ENCODE measurements at places on chromosomes 3 and 15. TPM values are rescaled to one million over a fixed set of nuclear protein-coding genes. Genes with fewer than 3 reads are reported as not detected.
A peak's percentile ranks its signal among the peaks of the same experiment; 100 is the strongest.

DNA sequence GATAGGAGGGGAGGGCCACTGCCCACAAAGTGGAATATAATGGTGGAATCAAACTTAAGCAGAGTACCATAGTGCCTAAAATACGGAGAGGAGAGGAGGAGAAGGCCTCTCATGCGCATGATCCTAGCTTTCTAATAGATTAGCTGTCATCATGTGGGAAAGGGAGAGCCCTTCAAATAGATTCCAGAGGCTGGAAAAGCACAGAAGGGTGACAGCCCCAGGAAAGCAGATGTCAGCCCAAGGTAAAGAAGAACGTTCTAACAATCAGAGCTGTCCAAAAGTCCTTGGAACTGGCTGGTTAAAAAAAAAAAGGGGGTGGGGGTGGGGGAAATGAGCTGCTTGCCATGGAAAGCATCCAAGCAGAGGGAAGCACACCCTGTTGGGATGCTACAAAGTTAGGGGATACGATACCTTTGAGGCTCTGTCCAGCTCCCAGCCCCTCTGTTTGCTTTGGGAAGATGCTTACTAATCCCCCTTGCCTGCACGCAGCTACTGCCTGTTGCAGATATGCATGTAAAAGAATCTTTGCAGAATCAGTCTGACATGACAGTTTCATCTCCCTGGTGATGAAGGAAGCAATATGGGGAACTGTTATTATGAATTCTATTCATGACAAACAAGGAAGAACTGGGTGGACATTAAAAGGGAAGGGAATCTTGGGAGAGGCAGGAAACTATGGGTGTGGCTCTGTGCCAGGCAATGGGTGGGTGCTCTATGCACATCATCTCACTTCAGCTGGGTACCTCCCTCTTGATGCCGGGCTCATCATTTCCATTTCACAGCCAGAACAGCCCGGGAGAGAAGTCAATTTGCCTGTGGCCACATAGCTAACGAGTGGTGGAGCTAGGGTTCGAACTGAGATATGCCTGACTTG lies 10.1 kb upstream of the LMCD1 start:
- DNase-seq, result no peak

DNA sequence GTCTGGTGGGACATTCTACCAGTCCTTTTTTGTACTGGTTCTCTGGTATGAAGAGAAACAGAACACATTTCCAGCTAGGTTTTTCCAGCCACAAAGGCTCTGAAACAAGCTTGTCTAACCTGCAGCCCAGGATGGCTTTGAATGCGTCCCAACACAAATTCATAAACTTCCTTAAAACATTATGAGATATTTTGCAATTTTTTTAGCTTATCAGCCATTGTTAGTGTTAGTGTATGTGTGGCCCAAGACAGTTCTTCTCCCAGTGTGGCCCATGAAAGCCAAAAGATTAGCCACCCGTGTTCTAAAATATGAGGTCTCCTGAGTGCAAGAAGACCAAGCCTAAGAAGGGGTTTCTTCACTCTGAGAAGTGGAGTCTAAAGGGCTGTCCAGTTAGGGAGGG lies 18.4 kb upstream of the TIMP4 start:
- no peak for DNase-seq

DNA sequence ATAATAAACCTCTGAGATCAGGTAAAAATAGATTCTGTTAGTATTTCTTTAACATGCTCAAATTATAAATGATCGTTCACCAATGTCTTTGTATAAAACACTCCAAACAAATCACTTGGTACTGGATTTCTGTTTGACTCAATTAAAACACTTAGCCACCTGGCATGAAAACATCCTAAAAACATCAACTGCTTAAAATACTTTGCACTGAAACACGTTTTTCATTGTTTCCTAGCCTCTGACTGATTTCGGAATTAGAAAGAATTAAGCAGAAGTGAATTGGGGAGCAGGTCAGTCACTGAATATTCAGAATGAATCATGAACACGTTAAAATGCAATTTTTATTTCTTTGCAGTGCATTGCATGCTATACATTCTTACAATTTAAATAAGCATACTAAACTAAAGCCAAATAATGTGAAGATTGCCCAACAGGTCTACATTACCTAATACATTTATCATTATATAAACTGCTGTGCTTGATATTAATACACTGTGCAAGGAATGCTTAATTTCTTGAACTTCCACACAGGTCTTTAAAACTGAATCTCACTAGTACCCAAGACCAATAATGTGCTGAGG lies 1.6 kb downstream of the THRB start:
- no peak for DNase-seq

DNA sequence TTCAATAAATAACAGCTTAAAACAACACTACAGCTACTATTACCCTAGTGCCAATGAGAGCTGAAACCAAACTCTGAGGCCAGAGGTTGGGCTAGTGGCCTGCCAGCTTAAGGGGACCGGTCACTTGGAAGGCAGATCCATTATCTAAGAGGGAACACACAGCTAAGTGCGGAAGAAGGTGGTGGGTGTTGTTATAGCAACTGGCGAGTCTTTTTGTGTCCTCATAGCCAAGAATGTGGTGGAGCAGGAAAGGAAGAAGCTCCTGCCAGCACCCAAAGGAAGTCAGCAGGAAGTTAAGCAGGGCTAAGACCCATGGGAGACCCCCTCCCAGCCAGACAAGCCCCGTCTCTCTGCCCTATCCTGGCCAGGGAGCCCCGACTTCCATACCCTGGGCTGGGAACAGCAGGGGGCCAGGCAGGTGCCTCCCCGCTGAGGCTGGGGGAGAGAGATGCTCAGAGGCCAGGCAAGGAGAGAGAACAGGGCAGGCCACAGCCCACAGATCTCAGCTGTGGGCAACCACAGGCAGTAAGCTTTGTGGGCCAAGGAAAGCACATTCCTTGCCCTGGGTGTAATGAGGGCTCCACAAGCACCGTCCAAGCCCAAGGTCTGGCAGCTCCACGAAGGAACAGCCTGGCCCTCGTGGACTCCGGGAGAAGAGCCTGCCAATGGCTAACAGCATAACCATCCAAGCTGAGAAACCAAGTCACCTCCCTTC lies 34.0 kb upstream of the HRH1 start:
- DNase-seq, result no peak

GRCh38 chr3:59056706-59057105 lies 6.9 kb upstream of the CFAP20DC start:
- no peak for DNase-seq

DNA sequence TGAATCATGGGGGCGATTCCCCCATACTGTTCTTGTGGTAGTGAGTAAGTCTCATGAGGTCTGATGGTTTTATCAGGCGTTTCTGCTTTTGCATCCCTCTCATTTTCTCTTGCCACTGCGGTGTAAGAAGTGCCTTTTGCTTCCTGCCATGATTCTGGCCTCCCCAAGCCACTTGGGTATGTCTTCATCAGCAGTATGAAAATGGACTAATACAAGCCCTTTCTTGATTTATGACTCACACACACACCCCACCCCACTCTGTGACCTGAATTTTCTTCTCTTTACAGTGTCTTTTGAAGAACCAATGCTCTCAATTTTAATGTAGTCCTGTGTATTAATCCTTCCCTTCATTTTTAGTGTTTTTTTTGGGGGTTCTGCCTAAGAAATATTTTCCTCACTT lies 244.8 kb downstream of the PLCL2 start:
- DNase-seq, result no peak

- peak; percentile 90 for DNase-seq
Measured at GRCh38 chr15:68700455-68701123, 120.1 kb downstream of the ANP32A start.

DNA sequence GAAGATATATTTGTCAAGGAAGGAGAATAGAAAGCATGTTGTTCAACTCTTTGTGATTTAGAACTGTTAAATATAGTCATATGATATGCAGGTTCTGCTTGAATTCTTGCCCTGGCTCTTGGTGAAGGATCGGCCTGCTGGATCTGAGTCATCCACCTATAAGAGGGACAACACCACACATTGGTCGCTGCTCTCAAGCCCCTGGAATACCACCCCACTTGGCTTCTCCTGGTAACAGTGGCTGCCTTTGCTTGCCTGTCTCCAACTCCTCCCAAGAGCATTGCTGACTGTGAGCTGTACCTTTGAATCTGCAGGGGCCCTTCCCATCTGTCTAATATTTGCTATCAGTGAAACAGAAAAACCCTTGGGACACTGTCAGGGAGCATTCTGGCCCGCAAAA lies 78.9 kb upstream of the DGKG start:
- DNase-seq, result no peak

GRCh38 chr3:122668930-122669730 lies 11.5 kb upstream of the PARP14 start:
- DNase-seq, result no peak

- no peak for DNase-seq
Measured at GRCh38 chr15:36373550-36373949, 205.9 kb upstream of the CDIN1 start.

- DNase-seq, result no peak
Measured at GRCh38 chr3:117674321-117674720, 964.7 kb downstream of the TUSC7 start.

- DNase-seq, result no peak
Measured at GRCh38 chr3:169663951-169664820, 674 bp upstream of the MECOM start.

DNA sequence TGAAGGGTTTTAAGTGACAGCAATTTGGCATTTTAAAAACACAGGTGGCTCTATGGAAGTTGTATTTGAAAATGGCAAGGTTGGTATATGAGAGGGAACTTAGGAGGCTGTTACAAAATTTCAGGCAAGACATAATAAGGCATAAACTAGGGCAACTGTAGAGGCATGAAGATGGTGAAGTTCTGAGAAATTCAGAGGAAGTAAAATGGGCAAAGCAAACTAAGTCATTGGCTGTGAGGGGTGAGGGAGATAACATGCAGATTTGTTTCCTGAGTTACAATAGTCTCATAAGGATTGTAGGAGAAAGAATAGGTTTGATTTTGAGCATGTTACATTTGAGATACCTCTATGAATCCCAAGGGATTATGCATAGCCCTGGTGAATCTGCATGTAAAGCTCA lies 302.9 kb upstream of the ARHGEF26 start:
- DNase-seq, result no peak

- no peak for DNase-seq
Measured at GRCh38 chr15:59622289-59622688, 10.7 kb downstream of the GCNT3 start.

Gene C3orf20
- 0.32 TPM for total RNA-seq

Gene LMCD1
- total RNA-seq, result 57.6 TPM

Gene RSRC1
- 21.4 TPM for total RNA-seq

Gene SLC15A2
- 0.92 TPM for total RNA-seq

Gene KBTBD13
- total RNA-seq, result 3.3 TPM

Gene ZNF660
- total RNA-seq, result 1.8 TPM

Gene CCR3
- not detected for total RNA-seq

Gene ARRDC4
- total RNA-seq, result 95.1 TPM

Gene BCL2A1
- 1.1 TPM for total RNA-seq

Gene SLCO2A1
- total RNA-seq, result 59.2 TPM

Gene PROS1
- total RNA-seq, result 275 TPM

Gene AQP9
- 2.9 TPM for total RNA-seq

Gene WDR49
- total RNA-seq, result 3.4 TPM

All from cardiac septum (tissue), 1 donor.